ENCODE measurements at places on chromosomes 1 and 21.

DNA sequence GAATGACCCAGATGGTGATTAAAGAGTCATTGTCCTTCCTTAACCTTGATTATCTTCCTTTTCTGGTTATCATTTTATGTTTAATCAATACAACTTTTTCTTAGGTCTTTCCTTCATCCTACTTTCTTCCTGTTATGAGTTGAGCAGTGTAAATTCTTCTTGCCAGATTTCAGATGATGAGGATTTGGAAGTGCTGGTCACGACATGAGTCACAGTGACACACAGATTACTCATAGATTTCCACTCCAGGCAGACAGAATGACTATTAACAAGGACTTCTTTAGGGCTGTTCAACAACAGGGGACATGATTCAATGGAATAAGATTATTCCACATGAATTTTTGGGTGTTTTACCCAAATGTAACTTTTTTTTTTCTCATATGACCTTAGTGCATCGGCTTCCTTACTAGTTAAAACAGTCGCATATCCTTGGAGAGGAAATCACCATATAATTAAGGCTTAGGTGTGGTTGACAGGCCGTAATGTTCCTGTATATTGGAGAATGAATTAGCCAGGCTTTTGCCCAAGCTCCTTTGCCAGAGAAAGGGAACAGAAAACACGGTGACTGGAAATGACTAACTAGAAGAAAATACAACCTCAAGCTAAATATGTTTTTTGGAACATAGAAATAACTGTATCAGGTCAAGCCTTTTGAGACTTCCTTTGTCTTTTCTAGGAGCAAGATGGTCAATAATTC lies 44.2 kb downstream of the PRRX1 start:
- no peak for DNase-seq

GRCh38 chr1:240031009-240031408 lies 60.7 kb upstream of the FMN2 start:
- no peak for DNase-seq

DNA sequence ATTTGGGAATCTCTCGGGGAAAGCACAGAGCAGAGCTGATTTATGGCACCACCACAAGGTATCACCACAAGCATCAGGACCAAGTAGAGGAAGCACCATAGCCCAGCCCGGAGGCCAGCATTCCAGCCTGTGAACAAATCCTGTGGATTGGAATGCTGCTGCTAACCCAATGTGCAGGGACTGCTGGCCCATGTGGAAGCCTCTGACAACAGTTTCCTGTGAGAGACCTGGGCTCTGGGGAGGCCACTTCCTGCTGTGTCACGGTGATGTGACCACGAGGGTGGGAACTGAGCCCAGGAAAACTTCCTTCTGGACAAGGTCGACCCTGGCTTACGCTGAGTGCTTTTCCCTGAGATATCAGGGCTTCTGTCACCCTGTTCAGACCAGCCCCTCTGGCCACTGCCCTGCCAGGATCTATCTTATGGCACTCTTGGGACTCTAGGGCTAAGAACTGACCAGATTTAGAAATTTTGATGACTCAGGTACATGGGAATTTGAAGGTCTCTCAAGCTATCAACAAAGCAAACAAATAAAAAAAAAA lies 88.3 kb upstream of the NGF start:
- no peak for DNase-seq

- DNase-seq: no peak
Observed at GRCh38 chr1:203598752-203599151, 27.9 kb upstream of the ATP2B4 start.

Data from stimulated activated CD4-positive, alpha-beta T cell treated with anti-CD3 and anti-CD28 coated beads, Interleukin-4, amount 100 ng/mL, for 48 hours (primary cell).